ENCODE measurements at places on chromosomes 1 and 21.

DNA sequence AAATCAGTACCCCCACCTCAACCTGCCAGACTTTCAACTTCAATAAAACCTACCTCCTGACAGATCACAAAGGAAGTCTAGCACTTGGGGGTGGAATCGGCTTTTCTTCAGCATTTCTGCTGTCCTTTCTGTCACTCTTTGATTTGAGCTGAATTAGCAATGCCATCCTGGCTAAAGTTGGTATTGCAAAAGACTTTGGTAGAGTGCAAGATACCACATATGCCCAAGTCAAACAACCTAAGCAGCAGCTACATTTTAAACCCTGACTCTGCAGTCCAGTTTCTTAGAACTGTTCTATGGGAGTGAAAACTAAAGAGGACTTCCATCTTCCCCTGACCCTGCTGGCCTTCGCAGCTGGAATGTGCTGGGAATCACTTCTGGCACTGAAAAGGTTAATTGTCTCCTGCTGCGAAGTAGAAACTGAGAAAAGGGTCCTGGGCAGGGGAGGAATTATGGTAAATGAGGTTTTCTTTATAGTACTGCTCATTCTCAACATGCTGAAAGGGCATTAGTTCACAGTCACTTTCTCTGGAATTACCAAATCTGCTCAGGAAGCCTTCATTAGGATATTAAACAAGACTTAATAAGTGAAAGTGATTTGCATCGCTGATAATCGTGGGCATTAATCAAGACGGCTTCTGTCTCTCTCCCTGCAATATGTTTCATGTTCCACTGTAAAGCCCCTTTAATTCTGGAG, 126.2 kb upstream of the SMYD2 start:
- no peak for DNase-seq

DNA sequence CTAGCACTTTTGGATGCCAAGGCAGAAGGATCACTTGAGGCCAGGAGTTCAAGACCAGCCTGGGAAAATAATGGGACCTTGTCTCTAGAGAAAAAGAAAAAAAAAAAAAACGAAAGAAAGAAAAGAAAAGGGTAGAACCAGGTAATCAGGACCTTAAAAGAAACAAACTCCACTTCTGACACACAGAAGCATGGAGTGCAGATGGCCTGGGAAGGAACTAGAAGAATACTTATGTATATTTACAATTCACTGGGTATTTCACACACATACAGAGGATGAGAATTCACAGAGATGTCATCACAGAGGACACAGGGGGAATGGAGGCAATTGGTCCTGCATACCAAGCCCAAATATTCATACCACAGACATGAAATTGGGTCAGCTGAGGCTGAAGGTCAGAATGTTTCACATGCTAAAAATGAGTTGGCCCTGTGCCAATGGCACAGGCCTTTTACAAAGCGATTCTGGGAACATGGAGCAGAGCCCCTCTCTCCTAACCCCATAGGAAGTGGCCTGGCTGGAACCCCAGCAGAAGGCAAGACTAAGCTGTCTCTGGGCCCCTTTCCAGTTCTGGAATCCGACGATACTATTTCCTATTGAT, 4.4 kb downstream of the B4GALT3 start:
- DNase-seq: no peak

GRCh38 chr1:225700164-225700821, 47.4 kb upstream of the ENAH start:
- no peak for DNase-seq

DNA sequence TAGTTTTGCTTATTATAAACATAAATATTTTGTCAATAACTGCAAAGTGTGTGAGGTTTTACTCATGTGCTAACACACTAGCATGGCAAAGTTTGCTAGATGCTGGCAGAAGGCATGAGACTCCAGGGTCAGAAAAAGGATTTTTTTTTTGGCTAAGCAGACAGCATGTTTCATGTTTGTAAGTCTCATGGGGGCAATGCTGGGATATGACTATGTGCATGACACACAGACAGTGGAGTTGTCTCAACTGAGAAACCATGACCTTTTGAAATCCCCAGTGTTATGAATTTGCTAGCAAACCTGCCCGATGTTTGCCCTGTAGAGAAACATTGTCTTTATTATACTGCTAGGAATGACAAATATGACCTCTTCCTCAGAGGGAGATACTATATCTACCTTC, 448.2 kb downstream of the BRINP3 start:
- no peak for DNase-seq

DNA sequence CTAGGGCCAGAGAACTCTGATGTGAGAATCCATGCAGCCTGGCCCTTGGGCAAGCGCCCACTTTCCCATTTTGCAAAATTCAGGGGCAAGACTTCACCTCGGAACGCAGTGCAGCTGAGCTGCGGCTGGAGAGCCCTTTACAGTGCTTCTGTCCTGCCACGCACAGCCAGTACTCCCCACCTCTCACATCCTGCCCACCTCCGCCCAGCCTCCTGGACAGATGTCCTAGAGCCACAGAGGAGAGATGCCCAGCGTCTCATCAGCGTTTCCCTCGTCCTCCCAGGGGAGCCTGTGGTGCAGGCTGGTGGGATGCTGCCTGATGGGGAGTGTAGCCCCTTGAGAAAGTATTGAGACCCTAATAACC, 29.6 kb downstream of the RUNX3 start:
- peak; percentile 47 for DNase-seq

- no peak for DNase-seq
Measured at GRCh38 chr1:910881-911721, 12.6 kb upstream of the SAMD11 start.

DNA sequence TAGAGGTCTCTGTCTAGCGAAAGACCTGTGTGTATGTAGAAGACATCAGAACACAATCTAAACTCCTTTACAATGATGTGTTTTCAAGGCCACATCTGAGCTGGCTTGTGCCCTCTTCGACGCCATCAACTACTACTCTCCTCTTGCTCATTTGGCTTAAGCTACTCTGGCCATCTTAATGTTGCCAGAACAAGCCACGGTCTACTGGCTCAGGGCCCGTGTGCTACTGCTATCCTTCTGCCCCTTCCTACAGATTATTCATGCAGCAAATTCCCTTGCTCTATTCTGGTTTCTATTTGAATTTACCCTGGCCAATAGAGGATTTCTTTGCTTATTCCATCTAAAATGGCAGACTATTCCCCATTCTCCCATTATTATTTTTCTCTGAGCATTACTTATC, 121.7 kb downstream of the ZZZ3 start:
- no peak for DNase-seq

- DNase-seq: no peak
Measured at GRCh38 chr1:49297783-49298182, 521.1 kb upstream of the BEND5 start.

GRCh38 chr1:79663916-79664315, 657.4 kb upstream of the ADGRL4 start:
- no peak for DNase-seq

DNA sequence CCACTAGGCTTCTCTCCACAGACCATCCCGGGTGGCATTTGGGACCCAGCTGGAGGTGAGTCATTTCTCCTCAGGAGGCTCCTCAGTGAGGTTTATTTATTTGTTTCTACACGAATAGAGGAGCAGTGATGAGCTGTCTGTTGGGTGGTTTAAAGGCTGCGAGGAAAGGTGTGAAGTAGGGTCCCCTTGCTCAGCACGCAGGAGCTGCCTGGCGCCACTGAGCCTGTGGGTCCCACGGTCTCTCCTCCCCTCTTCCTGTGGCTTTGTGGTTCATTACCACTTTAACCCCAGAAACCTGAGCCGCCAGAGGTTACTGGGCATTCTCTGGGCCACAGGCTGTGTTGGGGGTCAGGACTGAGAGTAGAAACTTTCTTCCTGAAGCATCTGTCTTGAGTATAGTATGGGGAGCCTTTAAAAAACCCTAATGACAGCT, 39.9 kb downstream of the IL6R start:
- DNase-seq: no peak

DNA sequence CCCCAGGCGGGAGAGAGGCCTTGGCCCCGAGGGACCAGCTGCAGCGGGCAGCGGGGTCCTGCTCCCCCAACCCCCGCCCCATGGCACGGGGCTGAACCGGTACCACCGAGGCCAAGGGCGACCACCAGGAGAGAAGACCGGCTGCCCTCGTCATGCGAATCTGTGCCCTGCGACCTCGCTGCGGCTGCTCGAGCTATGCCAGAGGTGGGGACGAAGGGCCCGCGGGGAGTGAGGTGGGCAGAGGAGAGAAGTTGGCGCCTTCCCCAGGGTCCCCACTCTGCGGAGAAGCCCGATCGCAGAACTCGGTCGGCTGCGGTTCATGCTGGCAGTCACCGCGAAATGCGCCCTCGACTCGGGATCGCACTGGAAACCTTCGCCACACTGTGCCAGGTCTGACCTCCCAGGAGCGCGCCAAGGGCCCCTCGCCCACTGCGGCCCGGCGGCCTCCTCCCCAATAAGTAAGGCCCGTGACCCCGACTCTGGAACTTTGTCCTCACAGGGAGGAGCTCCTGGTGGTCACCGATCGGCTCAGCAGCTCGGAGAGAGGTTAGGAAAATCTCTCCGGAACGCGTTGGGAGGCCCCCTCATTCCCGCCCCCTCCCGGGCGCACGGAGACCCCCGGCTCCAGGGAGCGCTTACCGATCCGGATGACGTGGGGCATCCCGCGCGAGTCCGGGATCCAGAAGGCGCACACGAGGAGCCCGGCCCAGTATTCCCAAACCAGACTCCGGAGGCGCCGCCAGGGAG, 787 bp downstream of the GRIK3 start:
- no peak for DNase-seq

DNA sequence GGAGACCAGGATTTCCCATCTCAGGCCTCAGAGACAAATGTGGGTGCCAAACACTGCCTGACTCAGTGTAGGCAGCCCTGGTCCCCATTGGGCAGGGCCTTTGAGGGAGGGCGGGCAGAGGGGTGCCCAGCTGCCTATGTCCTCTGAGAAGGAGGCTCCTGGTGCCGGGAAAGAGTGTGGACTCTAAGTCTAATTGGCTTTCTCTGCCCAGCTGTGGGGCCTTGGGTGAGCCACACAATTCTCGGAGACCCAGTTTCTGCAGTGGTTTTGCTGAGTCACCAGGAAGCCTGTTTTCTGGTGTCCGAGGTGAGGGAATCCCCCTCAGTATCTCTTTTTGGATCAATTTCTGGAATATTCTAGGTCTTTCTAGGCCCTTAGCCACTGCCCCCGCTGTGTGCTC, 35.3 kb upstream of the ACTL8 start:
- no peak for DNase-seq

DNA sequence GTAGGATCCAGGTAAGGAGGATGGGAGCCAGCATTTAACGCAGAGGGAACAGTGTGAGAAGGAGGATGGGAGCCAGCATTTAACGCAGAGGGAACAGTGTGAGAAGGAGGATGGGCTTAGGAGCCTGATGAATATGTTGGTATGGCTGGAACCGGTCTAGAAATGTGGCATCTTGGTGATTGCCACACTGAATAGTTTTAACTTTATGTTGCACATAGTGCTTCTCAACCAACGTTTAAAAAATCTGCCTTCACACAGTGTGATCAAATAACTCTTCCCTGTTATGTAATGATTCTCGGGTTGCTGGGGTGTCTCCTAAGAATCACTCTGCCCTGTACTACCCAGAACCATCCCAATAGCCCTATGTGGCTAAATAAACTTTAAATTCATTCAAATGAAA, 146.9 kb upstream of the DUSP10 start:
- no peak for DNase-seq
